ENCODE measurements at places on chromosomes 3 and 15.

DNA sequence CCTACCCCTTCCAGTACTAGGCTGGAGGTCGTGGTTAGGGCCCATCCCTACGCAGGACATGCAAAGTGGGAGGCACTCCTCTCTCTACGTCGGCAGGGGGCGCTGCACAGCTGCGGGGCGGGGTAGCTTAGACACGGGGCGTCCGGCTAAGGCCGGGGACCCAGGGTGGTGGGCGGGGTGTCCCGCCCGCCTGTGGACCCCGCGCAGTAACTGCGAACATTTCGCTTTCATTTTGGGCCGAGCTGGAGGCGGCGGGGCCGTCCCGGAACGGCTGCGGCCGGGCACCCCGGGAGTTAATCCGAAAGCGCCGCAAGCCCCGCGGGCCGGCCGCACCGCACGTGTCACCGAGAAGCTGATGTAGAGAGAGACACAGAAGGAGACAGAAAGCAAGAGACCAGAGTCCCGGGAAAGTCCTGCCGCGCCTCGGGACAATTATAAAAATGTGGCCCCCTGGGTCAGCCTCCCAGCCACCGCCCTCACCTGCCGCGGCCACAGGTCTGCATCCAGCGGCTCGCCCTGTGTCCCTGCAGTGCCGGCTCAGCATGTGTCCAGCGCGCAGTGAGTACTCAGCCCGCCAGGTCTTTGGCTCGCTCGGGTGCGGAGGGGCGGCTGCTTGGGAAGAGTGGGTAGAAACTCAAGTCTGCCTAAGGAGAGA is at the start of gene IL12A:
Gene IL12A, plus strand, starts transcription at position 219 of the 655 bp plus-strand sequence.
- DNase-seq = peak; percentile 89

DNA sequence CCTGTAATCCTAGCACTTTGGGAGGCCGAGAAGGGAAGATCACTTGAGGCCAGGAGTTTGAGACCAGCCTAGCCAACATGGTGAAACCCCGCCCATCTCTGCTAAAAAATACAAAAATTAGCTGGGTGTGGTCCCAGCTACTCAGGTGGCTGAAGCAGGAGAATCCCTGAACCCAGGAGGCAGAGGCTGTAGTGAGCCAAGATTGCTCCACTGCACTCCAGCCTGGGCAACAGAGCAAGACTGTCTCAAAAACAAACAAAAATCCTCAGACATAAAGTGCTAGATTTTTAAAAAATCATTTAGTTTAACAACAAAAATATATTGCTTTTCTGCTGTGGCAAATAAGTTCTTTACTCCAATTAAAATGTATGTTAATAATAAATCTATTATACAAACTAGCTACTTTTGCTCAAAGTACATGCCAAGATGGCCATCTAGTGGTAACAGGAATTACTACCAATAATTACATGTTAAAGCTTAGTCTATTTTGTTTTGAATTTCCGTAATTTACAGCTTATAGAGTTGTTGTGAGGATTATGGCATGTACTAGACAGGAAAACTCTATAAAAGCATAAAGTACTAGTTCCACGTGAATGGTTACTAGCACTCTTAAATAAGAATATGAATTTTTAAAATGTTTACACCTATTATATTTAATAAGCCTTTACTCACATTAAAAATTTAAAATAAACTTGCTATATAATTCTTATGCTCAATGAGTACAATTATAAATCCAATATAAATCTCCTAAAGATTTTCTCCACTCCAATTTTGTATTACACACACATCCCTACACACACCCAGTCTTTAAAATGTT is 39.0 kb downstream of the GABPB1 start:
- no peak for DNase-seq

- DNase-seq = no peak
These were observed 25.4 kb upstream of the PSMD6 start for GRCh38 chr3:64048631-64049061.

DNA sequence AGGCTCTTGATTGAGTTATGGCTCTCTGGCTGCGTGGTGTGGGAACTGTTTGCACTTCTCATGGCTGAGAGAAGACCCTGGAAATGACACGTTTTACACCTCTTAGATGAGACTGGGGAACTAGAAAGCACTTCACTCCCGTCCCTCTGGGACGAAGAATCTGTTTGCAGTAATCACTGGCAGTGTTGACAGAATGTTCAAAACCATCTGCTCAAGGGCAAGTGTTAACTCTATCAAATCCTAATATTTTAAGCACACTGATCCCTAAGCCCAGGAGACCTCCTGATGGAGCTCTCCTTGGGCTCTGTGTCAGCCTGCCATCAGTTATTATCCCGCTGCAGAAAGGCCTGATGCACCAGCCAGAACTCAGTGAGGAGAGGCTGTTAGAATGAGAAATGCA is 323.8 kb upstream of the DNAJC19 start:
- no peak for DNase-seq

GRCh38 chr3:54206874-54207273 is 84.5 kb downstream of the CACNA2D3 start:
- no peak for DNase-seq
